ENCODE measurements at places on chromosomes 12 and 14.

GRCh38 chr12:117036046-117036445 is 63.2 kb downstream of the TESC start:
- no peak for DNase-seq

DNA sequence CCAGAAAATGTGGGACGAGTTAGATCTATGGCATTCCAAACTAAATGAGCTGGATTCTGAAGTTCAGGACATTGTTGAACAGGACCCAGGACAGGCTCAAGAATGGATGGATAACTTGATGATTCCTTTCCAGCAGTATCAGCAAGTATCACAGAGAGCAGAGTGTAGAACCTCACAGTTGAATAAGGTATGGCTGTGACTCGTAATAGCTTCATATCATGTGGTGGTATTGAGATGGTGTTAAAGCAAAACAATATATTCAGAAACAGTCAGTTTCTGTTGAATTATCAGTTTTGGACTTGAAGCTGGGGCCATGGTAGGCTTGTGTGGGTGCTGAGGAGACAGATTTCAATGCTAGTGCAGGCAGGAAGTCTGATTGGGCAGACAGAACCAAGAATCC is 213.7 kb downstream of the ESR2 start:
- no peak for DNase-seq

DNA sequence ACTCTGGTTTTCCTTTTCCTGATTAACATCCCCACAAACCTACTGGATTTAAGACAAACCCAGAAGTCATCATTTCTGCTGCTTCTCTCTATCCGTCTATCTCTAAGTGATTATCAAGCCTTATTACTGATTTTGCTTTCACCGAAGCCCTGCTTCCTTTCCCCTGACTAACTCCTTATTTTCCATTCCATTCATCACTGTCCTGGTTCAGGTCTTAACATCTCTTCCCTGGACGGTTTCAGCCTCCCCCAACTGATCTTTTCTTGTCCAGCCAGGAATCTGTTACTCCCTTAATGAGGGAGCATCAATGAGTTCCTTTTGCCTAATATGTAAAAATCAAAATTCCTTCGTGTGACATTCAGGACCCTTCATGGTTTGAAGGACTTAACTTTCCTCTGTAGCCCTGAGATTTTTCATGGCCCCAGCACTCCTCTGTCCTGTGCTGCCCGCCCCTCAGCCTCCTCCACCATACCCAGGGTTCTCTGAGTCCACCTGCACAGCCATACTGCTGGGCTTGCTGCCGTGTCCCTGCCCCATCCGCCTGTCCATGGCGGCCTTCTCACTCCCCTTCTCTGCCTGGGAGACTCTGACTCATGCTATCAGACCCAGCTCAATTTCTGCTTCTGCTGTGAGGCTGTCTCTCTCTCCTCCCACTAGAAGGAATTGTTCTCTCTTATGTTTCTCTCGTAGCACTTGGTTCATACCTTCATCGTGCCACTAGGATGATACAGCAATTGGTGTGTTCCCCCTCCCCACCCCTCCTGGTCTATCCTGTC is 167.8 kb upstream of the HIF1A start:
- no peak for DNase-seq

DNA sequence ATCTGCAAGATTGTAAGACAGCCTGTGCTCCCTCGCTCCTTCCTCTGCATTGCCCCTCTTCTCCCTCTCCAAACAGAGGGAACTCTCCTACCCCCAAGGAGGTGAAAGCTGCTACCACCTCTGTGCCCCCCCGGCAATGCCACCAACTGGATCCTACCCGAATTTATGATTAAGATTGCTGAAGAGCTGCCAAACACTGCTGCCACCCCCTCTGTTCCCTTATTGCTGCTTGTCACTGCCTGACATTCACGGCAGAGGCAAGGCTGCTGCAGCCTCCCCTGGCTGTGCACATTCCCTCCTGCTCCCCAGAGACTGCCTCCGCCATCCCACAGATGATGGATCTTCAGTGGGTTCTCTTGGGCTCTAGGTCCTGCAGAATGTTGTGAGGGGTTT is 37.4 kb downstream of the DAD1 start:
- DNase-seq = peak; percentile 33

DNA sequence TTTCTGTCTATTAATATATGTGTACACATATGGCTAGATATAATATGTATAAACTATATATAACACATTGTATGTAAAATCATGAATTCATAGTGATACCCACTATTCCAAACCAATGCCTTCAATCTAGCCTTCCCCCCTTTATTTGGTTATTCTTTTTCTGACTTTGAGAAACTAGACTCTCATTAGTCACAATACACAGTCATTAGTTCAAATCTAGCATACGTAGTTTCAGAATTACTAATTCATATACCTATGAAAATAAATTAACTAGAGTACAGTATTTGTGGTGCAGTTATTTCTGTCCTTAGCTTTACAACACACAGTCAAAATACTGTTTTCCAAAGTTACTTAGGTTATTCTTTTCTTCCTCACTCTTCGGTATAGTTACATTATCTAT is 268.2 kb downstream of the DPF3 start:
- no peak for DNase-seq

GRCh38 chr14:92496191-92496857 is 17.3 kb upstream of the RIN3 start:
- DNase-seq = no peak

DNA sequence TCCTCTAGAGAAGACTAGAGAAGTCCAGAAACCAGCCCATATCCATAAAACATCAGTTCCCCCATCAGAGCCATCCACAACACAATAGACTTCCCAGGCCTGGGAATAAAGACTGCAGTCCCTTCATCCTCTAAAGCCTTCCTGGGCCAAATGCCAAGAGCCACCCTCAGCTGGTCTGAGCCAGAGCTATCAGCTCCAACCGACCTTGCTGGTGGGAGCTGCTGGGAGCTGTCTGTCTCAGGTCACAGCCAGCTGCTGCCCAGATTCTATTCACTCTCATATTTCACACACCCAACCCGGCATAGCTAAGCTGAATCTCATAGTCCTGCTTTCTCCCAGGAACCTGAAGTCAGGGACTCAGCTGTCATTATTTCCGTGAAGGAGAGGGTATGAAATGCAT is 10.9 kb upstream of the TFCP2 start:
- no peak for DNase-seq

DNA sequence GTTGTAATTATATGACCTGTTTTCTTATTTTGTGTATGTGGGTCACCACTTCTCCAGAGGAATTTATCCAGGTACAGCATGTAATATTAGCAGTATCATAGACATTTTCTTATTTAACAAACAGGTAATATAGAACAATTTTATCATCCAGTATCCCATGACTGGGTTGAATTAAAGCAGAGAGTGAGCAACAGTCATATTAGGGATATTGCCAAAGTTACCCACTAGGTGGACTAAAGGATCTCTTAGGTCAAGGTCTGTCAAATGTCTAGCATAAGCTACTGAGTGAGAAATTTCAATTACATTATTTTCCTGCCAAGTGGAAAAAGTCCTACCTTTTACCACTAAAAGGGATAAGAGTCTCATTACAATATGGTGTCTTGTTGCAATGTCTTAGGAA is 62.1 kb upstream of the TRIM9 start:
- no peak for DNase-seq

GRCh38 chr12:116282371-116283286 is 5.1 kb upstream of the MED13L start:
- no peak for DNase-seq

GRCh38 chr12:121085069-121085468 is 46.0 kb upstream of the OASL start:
- DNase-seq = no peak

- DNase-seq = no peak
Observed at GRCh38 chr12:106249411-106250135, 1.8 kb upstream of the CKAP4 start.

- DNase-seq = peak; percentile 50
Observed at GRCh38 chr14:50607181-50607580, 47.2 kb downstream of the ATL1 start.

- no peak for DNase-seq
Observed at GRCh38 chr14:49512147-49512551, 74.0 kb downstream of the RPS29 start.

DNA sequence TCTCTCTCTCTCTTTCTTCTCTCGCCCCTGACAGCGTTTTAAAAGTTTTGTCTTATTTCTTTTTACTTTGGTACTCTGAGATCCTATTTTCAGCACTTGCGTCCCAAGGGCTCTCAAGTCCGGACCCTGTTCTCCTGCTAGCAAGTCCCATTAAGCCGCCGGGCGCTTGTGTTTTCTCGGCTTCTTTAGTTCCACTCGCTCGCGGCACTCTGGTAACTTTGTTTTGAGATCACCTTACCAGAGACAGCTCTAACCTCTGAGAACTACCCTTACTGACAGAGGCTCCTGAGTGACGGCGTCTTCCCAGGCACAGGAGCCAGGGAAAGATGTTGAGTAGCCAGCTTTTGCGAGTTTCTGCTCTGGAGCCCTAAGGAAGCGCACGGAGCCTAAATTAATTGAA is 2.7 kb upstream of the MYF5 start:
- DNase-seq = no peak

DNA sequence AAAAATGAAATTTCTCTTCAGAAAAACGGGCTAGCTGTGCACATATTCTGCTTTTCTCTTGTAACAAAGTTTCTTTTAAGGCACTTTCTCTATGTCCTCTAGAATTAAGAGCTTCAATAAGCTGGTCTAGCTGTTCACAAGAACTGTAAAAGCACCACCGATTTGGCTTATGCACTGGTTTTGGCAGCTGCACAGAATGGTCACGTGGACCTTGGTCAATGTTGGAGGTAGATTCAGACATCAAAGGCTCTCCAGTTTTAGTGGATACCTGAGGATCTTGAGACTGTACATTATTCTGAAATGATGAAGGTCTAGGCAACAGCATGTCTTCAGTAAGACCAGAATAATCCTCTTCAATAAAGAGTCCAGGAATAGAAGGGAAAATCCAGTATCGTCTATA is 61.5 kb upstream of the CFL2 start:
- DNase-seq = no peak

DNA sequence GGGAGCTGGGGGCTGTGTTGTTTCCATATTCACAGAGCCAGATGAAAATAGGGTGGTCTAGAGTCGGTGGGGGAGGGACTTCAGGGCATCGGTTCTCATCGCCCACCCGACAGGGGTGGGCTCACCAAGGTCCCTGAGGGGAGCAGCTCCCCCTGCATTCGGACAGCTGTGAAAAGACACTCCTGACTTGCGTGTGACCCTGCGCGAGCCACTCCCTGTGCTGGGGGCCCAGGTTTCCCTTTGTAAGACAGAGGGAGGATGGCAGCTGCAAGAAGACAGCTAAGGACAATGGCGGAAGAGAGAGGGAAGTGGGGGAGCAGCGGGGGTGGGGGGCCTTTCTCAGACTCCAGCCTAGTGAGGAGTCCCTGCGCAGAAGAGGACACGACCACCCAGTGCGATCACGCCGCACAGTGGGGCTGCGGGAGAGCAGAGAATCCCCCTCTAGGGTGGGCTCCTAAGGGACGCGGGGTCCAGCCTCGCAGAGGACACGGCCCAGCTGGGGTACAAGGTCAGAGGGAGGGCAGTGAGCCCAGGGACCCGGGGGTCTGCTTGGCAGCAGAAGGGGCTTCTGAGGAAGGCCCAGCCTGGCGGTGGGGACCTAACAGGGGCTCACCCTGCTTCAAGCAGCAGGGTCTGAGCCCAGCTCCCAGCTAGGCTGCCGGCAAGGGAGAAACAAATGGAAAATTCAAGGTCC is 326.9 kb upstream of the DIO3 start:
- DNase-seq = no peak

GRCh38 chr12:6303071-6303470 is 7.4 kb upstream of the PLEKHG6 start:
- DNase-seq = no peak

DNA sequence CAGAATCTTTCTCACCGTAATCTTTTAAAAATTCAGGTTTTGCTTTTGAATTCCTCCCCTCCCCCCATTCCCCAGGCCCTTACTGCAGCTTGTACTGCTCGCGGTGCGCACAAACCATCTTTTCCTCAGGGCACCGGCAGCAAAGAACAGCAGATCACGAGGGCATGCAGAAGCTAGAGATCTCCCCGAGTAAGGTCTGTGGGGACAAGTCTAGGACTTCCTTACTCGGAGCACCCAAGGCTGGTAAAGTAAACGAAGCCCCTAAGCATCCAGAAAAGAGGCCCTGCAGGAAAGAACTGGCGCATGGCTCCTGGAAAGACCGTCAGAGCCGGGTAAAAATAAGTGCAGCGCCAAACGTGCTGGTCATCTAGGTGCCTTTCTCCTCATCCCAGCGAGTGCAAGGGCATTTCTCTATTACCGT is 727 bp downstream of the LDHB start:
- DNase-seq = peak; percentile 57

GRCh38 chr14:96830946-96831345 is 33.8 kb downstream of the VRK1 start:
- no peak for DNase-seq
